Endodermal cell (in vitro differentiated cells): ENCODE measurements at places on chromosomes 11 and 22. TPM values are rescaled to one million over a fixed set of nuclear protein-coding genes. Genes with fewer than 3 reads are reported as not detected.
A peak's percentile ranks its signal among the peaks of the same experiment; 100 is the strongest.

DNA sequence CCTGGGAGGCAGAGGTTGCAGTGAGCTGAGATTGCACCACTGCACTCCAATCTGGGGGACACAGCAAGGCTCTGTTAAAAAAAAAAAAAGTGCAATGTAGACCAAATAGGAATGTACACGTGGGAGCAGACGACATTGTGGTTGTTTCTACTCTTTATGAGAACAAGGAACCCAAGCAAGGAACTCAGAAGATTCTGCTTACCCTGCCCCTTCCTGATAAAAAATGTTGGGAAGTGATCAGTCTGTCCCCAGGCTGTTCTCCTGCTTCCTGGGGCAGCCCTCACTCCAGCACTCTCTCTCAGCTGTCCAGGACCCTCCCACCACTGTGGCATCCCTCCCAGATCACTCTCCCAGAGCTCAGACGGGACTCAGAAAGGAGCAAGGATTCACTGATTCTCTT is 31.8 kb downstream of the SLCO2B1 start:
- no peaks in the 10 kb centered on the region for H3K27me3 ChIP-seq
- H3K4me3 ChIP-seq: no peak overlapping the region
- no peaks in the 10 kb centered on the region for H3K36me3 ChIP-seq

GRCh38 chr11:45061641-45062040 is 84.8 kb upstream of the PRDM11 start:
- H3K27ac ChIP-seq: no peak overlapping the region
- H3K27me3 ChIP-seq: no peaks in the 10 kb centered on the region
- no peak overlapping the region for H3K4me3 ChIP-seq

GRCh38 chr11:73248526-73249185 is 23.5 kb upstream of the P2RY6 start:
- H3K4me1 ChIP-seq: no peaks in the 10 kb centered on the region
- H3K27me3 ChIP-seq: no peaks in the 10 kb centered on the region
- DNase-seq: peak; percentile 33
- no peaks in the 10 kb centered on the region for H3K36me3 ChIP-seq

DNA sequence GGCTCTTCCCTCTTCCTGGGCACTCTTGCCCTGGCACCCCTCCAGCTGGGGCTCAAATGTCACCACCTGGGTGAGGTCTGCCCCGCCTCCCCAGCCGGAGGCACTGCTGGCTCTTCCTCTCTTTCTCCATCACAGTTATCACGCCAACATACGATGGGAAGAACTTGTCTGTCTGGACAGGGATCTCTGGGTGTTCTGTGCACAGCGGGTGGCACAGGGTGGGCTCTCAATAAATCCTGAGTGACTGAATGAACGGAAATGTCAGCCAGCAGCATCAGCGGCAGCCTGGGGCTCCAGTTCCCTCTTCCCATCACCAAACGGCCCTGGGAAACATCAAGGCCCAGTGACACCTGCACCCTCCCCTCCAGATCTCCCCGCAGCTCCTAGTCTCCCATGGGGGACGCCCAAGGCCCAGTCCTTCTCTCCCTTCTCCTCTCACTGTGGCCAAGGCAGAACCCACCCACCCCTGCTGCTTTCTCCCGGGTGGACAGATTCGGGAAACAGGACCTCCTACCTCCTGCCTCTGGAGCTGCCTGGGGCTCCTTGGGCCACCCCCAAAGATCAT is 440 bp upstream of the SLC25A45 start:
- no peaks in the 10 kb centered on the region for H3K27me3 ChIP-seq
- H3K36me3 ChIP-seq: no peaks in the 10 kb centered on the region
- peak overlapping the region; percentile 50 for H3K27ac ChIP-seq
- H3K4me3 ChIP-seq: peak overlapping the region; percentile 23

GRCh38 chr11:66007201-66007634 is 4.6 kb upstream of the CST6 start:
- peaks cover 27% of the 10 kb centered on the region for H3K4me1 ChIP-seq
- peak; percentile 83 for DNase-seq
- peaks cover 22% of the 10 kb centered on the region for H3K36me3 ChIP-seq
- H3K27me3 ChIP-seq: no peaks in the 10 kb centered on the region
- H3K27ac ChIP-seq: no peak overlapping the region

GRCh38 chr11:26909991-26910591 is 83.8 kb upstream of the FIBIN start:
- no peak overlapping the region for H3K4me3 ChIP-seq
- H3K4me1 ChIP-seq: no peaks in the 10 kb centered on the region

- H3K36me3 ChIP-seq: no peaks in the 10 kb centered on the region
- H3K4me1 ChIP-seq: peaks cover 8% of the 10 kb centered on the region
These were observed 3.9 kb downstream of the RASL10A start for GRCh38 chr22:29311464-29312217.

Gene MUC5AC
- not detected in 2 replicates for total RNA-seq

Gene SLN
- not detected in 3 replicates for total RNA-seq
